ENCODE measurements at places on chromosomes 4 and X.

GRCh38 chrX:47518144-47518543, 35.1 kb upstream of the ZNF41 start:
- no peak for DNase-seq

DNA sequence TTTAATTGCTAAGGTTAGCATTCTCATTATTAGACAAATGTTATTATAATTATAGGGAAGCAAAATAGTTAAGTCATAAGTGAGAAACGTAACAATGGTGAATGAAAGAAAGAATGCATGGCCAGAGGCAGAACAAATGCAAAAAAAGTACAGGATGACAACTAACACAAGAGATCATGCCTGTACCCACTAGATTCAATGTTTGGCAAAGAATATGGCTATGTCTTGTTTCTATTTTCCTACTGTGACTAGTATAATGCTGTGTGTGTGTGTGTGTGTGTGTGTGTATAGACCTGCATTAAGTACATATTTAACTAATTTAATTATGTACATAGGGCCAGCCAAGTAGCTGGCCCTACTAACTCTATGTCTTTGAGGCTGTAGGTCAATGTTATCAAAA, 12.9 kb upstream of the BMP2K start:
- no peak for DNase-seq

GRCh38 chr4:7424553-7425111, 10.1 kb downstream of the PSAPL1 start:
- DNase-seq: no peak

- no peak for DNase-seq
These were observed 27.8 kb upstream of the FGFBP2 start for GRCh38 chr4:15990570-15991285.

DNA sequence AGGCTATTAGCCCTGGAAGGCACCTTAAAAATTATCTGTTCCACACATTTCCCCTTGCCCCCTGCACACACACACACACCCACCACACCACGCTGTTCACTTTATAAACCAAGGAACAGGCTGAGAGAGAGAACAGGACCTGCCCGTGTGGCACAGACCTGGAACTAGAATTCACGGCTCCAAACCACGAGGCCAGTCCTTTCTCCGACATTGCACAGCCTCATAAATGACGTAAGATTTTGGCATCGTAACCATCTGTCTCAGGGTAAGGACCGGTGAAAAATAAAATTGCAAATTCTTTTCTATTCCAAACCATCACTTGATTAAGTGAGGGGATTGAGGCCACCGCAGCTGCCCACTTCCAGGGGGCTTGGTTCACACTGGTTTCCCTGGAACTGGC, 330.3 kb downstream of the BCOR start:
- DNase-seq: no peak

GRCh38 chr4:33013282-33013681, 2293.1 kb downstream of the PCDH7 start:
- no peak for DNase-seq

DNA sequence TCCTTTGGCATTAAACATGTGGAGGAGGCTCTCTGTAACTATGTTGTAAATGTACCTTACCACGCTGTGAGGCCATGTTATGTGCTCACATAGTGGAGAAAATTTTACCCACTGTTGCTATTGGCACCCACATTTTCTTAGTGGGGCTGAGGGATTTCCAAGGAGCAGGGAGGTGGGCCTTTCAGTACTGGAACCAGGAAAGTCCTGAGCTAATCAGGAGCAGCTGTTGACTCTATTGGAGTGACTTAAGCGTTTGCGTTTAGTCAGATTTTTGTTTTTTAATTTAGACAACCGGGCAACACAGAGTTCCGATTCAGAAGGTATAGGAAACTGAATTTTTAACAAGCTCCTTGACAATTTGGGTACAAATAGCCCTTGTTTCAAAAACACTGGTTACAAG, 30.7 kb upstream of the WDR17 start:
- DNase-seq: no peak

DNA sequence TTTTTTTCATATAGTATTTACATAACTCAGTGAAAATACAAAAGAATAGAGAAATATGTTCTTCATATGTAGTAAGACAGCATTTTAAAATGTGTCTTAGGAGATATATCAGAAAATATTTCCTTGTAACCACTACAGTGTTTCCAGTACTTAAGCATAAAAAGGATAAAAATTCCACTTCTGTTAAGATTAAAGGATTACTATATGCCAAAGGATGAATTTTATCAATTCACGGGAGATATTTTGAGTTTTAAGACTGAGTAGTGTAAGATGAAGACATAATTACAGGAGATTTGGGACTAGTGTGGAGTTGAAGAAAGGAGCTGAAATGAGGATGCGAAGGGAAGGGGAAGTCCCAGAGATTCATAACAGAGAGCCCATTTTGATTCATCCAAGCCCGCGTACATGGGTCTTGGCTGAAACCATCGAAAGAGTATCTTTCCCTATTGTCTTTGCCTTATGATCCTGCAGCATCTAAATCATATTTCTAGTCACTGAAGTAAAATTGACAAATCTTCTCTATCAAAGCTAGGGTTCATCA, 58.7 kb downstream of the MAD2L1 start:
- no peak for DNase-seq

GRCh38 chr4:186260117-186260503, 5.9 kb upstream of the F11 start:
- no peak for DNase-seq
